ENCODE measurements at places on chromosomes 2 and 18. TPM values are rescaled to one million over a fixed set of nuclear protein-coding genes. Genes with fewer than 3 reads are reported as not detected.

DNA sequence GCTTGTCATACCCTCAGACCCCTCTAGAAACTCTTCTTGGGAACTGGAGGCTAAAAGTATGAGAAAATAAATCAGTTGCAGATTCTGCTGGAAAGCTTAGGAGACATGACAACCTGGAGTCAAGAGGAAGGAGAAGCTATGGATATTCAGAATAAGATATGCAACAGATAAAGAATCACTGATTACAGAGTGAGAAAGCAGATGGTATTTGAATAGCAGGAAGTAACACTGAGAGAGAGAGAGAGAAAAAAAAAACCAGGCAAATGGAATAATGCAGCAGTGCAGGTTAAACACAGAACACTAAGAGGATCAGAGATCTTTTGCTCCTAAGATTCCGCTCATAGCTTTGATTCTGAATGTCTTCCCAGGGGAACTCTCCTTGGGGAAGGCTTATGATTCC lies 1284.1 kb upstream of the NXPH2 start:
- no peak for DNase-seq

- DNase-seq = peak; percentile 2
These were observed 2.9 kb upstream of the INSIG2 start for GRCh38 chr2:118085173-118086023.

DNA sequence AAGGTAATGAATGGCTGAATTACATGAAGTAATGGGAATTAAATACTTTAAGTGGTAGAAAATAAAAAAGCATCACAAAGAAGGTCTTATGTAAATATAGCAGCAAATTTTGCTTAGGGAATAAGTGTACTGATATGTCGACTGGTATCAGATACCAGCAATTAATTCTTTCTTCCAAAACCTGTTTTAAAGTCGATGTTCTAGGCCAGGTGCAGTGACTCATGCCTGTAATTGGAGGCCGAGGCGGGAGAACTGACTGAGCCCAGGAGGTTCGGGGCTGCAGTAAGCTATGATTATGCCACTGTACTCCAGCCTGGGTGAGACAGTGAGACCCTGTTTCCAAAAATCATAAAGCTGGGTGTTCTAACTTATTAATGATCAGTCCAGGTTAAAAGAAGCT lies 30.3 kb downstream of the SP3 start:
- no peak for DNase-seq

DNA sequence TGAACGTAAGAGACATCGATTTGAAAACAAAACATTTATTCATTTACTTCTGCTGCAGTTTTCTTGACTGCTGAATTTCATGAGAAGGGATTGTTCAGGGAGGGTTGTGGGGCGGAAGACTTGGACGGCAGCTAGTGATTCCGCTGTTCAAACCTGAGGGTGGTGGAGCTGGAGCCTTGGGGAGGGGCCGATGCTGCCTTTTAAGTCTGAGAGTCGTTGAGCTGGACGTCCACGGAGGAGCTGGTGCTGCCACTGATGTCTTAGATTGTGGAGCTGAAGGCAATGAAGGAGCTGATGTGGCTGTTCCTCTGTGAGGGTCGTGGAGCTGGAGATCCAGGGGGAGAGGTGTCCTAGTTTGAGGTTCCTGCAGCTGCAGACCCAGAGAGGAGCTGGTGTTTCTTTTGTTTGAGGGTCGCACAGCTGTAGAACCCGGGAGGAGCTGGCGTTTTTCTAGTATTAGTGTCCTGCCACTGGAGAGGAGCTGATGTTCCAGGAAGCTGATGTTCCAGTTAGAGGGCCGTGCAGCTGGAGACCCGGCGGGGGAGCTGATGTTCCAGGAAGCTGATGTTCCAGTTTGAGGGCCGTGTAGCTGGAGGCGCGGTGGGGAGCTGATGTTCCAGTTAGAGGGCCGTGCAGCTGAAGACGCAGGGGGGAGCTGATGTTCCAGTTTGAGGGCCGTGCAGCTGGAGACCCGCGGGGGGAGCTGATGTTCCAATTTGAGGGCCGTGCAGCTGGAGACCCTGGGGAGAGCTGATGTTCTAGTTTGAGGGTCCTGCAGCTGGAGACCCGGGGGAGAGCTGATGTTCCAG lies 150.9 kb downstream of the RTP5 start:
- peak; percentile 43 for DNase-seq

DNA sequence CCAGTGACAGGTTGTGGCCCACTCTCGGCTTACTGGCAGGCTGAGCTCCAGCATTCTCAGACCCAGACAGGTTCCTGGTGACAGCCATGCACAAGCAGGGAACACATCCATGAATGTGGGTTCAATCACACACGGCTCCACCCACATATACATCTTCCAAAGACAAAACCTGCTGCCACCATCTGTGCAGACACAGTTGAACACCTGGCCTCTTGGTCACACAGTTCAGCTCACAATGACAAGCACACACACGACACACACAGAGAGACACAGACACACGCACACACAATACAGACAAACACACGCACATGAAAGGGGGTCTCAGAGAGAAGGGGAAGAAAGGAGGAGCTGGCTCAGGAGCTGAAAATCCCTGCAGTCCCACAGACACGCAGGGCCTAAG lies 32.1 kb upstream of the PTMA start:
- no peak for DNase-seq

GRCh38 chr2:235925250-235925919 lies 242.8 kb downstream of the GBX2 start:
- no peak for DNase-seq

- no peak for DNase-seq
These were observed 43.7 kb upstream of the TWIST2 start for GRCh38 chr2:238803996-238804870.

- DNase-seq = no peak
These were observed 74.4 kb upstream of the TRIB2 start for GRCh38 chr2:12642332-12642731.

DNA sequence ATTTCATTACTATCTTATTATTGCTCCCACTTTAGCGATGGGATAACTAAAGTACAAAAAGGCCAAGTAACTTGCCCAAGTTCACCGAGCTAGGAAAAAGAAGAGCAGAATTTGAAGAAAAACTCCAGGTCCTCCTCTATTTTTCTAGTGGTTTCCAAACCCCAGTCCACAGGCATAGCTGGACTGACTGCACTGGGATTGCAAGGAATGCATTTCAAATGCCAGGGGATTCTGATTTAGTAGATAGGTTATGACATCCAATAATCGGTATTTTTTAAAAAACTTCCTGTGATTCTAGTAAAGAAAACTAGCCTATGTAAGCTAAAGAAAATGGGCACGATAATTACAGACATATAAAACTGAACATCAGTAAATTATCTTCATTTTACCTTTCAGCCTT lies 62.7 kb upstream of the GALNT5 start:
- no peak for DNase-seq

GRCh38 chr2:216352653-216353270 lies 19.5 kb downstream of the MARCHF4 start:
- no peak for DNase-seq

DNA sequence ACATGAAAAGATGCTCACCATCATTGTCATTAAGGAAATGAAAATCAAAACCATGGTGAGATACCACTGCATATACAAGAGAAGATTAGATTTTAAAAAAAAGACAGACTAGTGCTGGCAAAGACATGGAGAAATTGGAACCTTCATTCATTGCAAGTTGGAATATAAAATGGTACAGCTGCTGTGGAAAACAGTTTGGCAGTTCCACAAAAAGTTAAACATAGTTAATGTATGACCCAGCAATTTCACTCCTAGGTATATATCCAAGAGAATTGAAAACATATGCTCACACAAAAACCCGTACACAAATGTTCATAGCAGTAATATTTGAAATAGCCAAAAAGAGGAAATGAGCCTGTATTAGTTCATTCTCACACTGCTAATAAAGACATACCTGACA lies 33.7 kb upstream of the MBOAT2 start:
- DNase-seq = no peak

DNA sequence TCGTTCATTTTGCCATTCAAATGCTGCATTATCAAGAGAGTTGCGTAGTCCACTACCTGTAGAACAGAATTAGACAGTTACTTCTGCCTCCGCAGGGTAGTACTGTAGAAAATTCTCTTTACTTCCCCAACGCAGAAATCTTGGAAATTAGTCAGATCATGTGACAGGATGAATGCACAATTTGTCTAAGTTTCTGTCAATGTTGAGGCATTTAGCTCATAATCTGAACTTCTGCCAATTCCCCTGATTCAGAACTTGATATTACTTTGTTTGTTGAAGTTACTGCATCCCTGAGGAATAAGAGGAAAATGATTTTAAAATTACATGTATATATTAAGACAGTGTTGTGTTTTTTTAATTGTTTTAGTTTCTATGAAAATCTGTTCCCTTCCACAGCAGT lies 83.4 kb downstream of the TTC27 start:
- peak; percentile 41 for DNase-seq

GRCh38 chr2:206890926-206891325 lies 48.4 kb upstream of the CPO start:
- no peak for DNase-seq

DNA sequence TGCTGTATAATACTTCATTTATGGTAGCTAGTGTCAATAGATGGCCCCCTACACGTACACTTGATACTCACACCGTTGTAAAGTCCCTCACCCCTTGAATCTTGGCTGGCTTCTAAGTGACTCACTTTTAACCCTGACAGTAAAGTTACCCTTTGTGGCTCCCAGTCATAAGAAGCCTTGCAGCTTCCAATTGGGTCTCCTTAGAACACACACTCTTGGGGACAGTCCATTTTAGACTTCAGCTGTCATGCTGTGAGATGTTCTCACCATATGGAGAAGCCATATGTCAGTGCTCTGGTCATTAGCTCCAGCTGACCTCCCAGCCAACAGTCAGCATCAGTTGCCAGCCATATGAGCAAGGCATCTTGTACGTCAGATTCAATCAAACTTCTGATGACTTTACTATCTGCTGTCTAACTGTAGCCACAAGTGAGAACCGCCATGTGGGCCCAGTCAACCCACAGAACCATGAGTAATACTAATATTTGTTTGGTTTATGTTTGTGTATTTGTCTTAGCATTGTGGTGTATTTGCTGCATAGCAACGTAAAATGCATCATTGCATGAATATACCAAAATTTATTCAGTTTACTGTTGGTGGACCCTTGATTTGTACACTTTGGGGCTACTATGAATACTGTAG lies 68.3 kb downstream of the PTPN4 start:
- no peak for DNase-seq

GRCh38 chr18:9708057-9708433 lies at the start of gene RAB31:
RAB31 (plus strand) TSS chr18:9708301; CDS start chr18:9708406, 105 bp downstream.
- DNase-seq = peak; percentile 85

DNA sequence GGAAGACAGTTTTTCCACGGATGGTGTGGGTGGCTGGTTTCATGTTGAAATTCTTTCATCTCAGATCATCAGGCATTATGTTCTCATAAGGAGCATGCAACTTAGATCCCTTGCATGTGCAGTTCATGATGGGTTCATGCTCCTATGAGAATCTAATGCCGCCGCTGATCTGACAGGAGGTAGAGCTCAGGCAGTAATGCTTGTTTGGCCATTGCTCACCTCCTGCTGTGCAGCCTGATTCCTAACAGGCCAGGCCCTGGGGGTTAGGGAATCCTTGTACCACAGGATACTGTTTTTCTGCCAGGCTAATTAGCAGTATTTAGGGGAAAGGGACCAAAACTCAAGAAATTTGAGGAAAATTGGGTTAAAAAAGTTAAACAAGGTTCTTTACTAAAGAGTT lies 5.3 kb upstream of the LHCGR start:
- DNase-seq = no peak

Gene FSIP2
- total RNA-seq = 0.86 TPM

Gene LIPT1
- total RNA-seq = 6.5 TPM

Gene PCARE
- total RNA-seq = not detected

Gene ABCG5
- total RNA-seq = not detected

Gene ACVR2A
- total RNA-seq = 25.9 TPM

Gene CAB39
- 86.4 TPM for total RNA-seq

Gene MPP4
- total RNA-seq = 5.2 TPM

Gene ABCB11
- total RNA-seq = under 0.01 TPM

Data from fibroblast of villous mesenchyme (primary cell).